ENCODE measurements at places on chromosomes 13 and 19.

- no peak for DNase-seq
These were observed at the start of gene KMT2B for GRCh38 chr19:35717665-35718344. Gene KMT2B, plus strand, starts transcription at chr19:35718003. Its CDS starts 16 bp downstream, at chr19:35718019.

DNA sequence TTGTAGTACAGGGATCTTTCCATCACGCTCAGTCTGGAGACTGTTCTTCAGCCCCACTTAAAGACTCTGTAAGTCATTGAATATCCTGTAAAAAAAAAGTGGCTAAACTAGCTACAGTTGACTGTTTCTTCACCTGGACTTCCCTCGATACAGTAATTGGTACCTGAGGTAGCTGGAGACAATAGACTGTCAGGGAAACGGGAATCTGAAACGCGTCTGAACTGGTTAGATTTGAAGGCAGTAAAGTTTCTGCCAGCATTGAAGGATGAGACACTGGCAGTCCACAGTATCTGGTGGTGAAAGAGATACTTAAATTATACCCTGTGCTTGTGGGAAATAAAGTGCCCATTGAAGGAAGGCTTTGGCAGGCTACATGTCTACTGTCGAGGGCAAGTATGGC lies 550.5 kb downstream of the IRS2 start:
- DNase-seq, result no peak

DNA sequence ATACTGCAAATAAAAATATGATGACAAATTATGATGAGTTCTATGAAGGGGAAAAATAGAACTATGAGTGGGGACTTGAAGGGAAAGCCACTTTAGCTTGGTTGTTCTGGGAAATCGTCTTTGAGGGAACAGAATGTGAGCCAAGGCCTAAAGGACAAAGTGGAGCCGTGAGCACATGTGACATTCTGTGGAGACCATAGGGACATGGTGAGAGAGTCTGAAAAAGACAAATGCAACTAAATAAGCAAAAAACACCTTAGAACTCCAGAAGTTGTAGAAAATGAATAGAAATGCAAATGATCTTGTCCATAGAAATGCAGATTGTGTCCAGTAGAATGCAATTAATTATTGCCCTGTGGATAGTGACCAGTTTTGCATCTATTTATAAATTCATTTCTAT lies 86.8 kb upstream of the ANKRD10 start:
- DNase-seq, result no peak

GRCh38 chr13:109192306-109192705 lies 562.9 kb downstream of the MYO16 start:
- no peak for DNase-seq

GRCh38 chr19:12983542-12984142 lies 11.6 kb upstream of the NFIX start:
- peak; percentile 73 for DNase-seq

GRCh38 chr13:86591862-86592261 lies 792.6 kb upstream of the SLITRK6 start:
- no peak for DNase-seq

- peak; percentile 53 for DNase-seq
These were observed 2738.9 kb upstream of the PCDH20 start for GRCh38 chr13:64154514-64154913.

DNA sequence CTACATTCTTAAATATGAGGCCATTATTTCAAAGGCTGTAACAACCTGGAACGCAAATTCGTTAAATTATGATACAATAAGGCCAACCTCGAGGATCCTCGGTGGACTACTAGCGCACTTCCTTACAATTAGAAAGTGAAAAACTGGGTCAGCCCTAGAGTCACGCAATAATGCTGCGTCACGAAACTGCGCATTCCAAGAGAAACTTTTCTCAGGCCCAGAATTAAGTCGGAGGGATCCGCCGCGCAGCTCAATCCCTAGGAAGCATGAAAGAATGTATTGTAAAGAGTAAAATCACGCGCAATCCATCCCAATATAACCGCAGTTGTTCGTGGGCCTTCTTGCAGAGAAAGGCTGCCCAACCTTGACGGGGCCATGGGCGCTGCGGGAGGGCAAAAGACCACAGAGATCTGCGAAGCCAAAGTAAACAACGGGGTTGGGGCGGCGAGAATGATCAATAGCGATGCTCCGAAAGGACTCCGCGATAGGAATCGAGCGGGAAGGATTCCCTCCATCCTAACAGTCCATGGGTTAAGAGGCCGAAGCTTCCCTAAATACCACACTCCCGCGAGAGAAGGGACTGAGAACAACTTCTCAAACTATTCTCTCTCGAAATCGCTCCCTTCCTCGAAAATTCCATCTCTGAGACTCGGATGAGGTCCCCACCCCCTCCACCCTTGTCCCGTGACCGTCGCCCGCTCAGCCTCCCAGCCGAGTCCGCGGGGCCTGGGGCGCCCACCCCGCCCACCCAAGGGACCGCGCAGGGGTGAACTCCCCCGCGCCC lies 564 bp downstream of the SPART start:
- peak; percentile 89 for DNase-seq

GRCh38 chr13:20553311-20553710 lies 13.6 kb upstream of the IFT88 start:
- peak; percentile 20 for DNase-seq

DNA sequence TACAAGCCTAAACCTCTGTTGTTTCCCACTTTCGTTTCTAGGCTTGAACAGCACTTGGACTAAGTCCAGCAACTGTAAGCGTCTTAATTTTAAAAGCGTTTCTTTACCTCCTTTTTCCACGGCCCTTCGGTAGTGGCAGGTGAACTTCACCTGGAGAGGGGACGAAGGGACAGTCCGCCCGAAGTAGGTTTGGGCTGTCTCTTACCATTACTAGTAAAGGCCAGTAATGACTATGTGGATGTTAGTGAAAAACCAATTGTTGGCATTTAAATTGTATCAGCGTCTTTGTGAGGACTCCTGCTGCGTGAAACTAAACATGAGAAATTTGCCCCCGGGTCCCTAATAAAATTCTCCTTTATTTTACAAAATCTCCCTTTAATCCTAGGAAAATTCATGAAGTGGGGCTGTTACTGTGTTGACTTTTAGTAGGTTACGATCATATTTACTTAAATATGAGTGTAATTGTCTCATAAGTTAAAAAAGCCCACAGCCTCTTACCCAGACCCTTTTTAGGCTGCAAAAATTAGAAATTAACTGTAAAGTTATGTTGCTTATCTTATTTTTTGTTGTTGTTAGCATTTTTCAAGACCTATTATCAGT lies 983 bp downstream of the ITM2B start:
- DNase-seq, result peak; percentile 58

GRCh38 chr13:111952814-111953213 lies 114.1 kb upstream of the SOX1 start:
- no peak for DNase-seq

DNA sequence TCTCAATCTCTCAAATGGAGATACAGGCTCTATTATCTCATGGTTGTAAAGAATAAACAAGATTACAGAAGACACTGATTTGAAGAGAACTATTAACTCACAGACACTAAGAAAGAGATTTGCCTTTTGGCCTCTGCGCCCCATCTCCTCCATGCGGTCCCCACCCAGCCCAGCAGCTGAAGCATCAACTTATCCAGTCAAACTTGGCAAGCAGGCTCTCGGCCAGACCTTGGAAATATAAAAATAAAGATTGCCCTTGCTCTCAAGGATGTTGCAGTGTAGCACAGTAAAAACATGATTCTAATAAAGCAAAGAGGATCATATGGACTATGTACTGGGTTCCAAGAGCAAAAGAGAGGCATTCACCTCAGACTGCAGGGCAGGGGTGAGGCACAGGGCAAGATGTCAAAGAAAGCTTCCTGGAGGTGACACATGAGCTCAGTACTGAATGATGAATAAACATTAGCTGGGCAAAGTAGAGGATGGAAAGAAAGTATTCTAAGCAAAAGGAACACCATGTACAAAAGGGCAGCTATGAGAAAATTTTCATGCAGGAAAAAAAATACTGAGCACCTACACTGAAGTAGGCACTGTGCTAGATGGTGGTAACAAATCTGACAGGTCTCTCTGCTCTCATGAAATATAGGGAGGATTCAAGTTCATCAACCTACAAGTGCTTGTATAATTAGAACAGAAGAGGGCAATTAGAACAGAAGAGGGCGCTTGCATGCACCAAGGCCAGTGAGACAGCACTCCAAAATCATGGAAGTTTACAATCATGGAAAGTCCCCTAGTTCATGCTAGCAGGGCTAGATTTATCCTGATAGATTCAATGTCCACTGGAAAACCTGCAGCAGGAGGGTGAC lies 85.0 kb downstream of the SACS start:
- DNase-seq, result no peak

DNA sequence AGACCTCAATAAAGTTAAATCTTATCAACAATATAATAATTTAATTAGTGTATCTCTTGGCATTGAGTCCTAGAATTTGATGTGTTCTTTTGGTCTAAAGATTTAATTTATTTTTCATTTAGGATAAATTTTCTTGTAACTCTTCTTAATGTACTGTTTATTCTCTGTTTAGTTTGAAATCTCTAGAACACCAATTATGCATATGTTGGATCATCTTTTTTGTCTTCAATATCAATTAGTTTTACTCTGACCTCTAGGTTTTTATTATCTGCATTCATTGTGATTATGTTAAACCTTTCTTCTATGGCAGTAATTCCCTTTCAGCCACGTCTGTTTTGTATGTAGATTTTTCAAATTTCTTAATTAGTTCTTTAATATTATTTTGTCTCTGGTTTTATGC lies 93.8 kb upstream of the ARHGEF7 start:
- no peak for DNase-seq

DNA sequence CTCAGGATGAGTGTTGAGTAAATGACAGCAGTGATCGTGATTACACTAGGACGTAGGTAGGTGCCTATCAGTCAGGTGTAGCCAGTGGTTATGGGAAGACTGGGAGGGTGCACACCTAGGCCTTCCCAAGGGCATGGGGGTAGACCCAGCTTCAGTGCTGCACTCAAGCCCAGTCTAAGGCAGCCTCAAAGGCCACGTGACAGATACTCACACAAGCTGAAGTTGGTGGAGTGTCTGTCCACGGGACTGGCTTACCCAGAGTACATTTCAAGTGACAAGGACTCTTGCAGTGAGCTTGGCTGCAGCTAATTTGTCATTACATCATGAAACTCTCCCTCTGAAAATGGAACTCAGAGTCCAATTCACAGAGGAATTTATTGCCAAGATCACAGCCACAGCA lies 118.3 kb downstream of the SHISA2 start:
- no peak for DNase-seq

DNA sequence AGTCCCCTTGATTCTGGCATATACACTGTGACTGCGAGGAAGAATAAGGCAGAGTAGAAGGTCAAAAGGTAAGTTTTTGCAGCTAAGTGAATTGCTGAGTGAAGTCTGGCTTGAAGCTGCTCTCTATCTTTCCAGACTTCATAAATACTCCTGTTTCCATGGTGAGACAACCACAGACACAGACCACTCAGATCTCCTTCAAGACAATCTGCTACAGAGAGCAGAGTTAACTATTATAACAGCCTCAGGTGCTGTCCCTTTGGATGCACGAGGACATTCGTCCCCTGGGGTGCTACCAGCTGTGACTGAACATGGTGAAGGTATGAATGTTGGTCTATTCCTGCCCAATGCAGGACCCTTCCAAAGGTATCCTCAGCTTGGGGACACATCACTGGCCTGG lies 104.0 kb downstream of the MYCBP2 start:
- no peak for DNase-seq

DNA sequence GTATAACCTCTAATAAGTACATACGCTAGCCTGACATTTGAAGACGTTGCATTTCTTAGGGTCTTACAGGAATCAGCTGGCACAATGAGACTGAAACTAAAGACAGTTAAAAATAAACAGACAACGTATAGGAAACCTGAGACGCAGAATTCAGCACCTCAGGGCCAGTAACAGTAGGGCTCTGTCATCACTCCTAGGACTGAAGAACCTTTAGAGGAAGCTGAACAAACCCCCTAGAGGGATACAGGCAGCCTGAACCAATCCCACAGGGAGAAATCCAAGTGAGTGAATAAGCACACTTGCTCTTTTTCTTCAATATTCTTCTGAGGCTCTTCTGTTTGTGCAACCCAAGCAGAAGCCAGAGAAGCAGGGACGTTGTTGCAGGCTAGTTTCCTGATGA lies 53.9 kb upstream of the KLHL1 start:
- DNase-seq, result no peak

DNA sequence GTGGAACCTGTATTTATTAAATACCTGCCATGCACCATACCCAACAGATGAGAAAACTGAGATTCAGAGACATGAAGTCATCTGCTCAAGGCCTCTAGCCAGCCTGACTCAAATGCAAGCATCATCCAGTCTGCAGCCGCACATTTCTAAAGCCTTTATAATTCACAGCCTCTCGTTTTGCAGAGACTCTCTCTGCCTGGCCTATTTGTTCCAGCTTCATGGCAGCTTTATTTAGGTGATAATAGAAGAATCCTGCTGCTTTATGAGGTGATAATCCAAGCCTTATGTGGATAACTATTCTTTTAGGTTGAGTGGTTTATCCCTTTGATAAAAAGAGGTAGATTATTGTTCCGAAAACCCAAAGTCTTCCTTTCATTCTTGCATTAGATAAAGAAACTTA lies 58.4 kb downstream of the OXGR1 start:
- DNase-seq, result no peak

- DNase-seq, result no peak
These were observed 1.5 kb upstream of the SLC27A5 start for GRCh38 chr19:58513213-58513693.

- DNase-seq, result peak; percentile 97
These were observed 47.7 kb upstream of the USPL1 start for GRCh38 chr13:30569901-30570576.

DNA sequence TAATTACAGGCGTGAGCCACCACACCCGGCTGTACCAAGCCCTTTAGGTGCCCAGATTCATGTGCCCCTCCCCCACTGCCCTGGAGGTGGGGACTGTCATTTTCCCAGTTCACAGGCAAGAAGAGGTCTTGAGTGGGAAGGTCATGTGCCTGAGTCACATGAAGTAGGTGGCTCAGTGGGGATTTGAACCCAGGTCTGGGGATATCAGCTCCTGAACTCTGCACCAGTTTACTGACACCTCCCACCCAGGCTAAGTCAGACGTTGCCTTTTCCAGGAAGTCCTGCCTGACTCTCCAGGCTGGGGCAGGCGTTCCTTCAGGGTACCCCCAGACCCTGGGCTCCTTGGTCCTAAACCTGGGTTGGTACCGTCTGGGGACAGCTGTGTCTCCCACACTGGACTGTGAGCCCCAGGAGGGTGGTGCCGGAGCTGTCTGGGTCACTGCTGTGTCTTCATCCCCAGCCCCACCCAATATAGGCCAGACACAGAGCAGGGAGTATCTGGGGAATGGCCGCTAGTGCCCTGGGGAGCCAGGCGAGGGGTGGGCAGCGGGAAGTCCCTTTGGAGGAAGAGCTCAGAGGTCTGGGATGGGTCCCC lies 8.6 kb downstream of the VASP start:
- no peak for DNase-seq

DNA sequence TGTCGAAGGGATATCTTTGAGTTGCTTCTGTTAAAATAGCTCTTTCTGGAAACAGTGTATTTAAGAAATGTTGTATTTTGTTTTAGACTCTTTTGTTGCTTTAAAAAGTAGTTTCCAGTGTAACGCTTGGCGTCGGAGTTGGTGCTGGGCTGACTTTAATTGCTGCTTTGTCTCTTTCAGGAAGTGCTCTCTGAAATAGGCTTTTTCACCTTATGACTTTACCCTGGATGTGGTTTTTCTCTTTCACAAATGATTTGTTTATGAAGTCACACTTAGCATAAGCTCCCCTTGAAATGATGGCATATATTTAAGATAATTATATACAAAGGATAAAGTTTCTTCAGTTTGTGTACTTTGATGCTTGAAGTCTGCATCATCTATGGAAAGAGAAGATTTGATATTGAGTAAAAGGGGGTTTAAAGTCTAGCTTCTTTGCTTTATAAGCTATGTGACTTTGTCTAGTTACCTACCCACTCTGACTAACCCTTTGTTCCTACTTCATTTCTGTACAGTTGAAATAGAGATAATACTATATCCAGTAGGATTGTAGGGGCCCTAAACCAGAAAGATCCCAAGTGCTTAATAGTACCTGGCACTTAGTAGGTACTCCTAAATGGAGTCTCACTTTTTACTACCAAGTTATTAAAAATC lies at the start of gene GPR18:
Gene GPR18, minus strand, starts transcription at position 170 of the 651 bp plus-strand sequence. CDS start 2,507 bp downstream, outside the sequence.
- DNase-seq, result no peak
